ENCODE measurements at places on chromosomes 1 and 21.

DNA sequence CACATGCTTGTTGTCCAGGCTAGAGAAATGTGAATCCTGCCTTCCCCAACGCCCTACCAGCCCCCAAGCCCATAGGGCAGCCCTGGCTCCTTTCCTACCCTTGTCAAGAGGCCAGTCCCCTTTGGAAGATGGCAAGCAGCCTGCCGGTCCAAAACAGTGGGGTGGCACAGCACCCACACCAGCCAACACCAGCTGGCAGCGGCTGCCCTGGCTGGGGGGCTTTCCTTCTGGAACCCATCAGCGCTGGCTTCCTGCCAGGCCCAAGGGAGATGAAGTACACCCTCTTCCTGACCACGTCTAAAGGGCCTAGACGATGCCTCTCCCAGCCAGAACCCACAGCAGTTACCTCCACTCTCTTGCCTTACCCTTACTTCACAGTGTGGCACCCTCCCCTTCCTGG is 24.2 kb downstream of the KCNN3 start:
- DNase-seq = no peak

- DNase-seq = no peak
These were observed 4.7 kb downstream of the C1orf210 start for GRCh38 chr1:43280692-43281091.

GRCh38 chr21:27419153-27419552 is 452.3 kb upstream of the ADAMTS5 start:
- DNase-seq = no peak

DNA sequence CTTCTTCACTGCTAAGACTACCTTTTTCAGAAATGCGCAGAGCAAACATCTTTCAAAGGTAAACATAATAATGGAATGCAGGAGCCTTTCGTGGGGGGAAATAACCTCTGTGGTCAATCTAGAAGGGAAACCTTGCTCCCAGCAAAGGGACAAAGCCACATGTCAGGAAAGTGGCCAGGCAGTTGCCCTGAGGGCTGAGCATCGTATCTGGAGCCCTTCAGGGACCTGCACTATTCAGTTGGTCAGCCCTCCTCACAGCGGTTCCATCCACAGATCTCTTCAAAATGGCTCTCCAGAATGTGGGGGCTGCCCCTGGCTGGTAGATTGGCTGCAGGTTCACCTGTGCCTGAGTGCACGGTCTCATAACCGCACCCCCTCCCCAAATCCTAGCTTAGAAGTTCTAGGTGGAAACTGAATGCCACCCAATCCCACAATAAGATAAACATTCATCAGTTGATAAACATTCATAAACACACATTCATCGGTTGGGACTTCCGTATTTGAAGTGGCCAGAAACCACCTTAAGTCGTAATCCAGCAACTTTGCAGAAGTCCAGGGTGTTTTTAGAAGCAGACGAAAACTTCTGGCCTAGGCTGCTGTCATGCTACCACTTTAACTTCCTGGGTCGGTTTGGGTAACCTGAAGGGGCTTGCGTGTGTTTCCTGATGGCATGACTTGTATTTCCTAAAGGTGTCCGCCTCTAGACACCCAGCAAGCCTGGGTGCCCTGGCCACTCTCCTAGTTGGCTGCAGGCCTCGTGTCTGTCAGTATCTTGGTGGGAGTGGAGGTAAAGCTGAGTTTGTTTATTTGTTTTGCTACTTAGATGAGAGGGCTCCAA is 50.5 kb downstream of the RASSF5 start:
- no peak for DNase-seq

- DNase-seq = no peak
These were observed 4.7 kb downstream of the RNF220 start for GRCh38 chr1:44409757-44410156.

- no peak for DNase-seq
These were observed 608 bp upstream of the MX2 start for GRCh38 chr21:41361053-41361785.
